ENCODE measurements at places on chromosomes 3 and 15.

DNA sequence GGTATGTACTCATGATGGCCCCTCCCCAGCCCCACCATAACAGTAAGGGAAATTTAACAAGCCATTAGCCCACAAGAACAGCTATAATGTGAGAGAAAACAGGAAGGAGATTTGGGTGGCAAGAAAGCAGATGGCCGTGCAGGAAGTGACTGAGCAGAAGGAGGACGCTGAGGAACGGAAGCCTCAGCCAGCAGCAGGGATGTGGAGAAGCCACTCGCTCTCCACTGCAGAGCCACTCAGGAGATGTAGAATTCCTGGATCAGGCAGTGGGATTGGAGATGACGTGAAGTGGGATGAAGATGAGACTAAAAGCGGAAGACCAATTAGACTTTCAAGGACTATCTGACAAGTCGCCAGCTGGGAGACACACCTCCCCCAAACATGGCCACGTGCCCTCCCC lies 31.2 kb downstream of the PRR23E start:
- no peak for DNase-seq

DNA sequence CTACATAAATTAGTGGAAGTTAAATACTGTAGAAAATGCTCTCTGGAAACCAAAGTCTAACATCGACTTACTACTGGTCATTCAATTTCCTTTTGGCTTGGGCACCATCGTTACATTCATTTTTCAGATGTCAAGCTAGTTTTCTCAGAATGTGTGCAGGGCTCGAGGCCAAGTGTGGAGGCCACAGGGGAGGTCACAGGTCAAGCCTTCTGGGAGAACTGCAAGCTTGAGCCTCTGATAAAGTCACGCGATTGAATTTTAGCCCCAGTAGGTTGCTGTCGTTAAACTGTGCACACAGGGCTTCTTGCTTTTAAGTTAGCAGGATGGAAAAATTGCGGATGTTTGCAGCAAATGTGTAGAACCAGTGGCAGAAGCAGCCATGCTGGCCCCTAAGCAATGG lies 182.2 kb downstream of the APBA2 start:
- no peak for DNase-seq

GRCh38 chr3:191217301-191217700 lies 18.3 kb downstream of the OSTN start:
- no peak for DNase-seq

DNA sequence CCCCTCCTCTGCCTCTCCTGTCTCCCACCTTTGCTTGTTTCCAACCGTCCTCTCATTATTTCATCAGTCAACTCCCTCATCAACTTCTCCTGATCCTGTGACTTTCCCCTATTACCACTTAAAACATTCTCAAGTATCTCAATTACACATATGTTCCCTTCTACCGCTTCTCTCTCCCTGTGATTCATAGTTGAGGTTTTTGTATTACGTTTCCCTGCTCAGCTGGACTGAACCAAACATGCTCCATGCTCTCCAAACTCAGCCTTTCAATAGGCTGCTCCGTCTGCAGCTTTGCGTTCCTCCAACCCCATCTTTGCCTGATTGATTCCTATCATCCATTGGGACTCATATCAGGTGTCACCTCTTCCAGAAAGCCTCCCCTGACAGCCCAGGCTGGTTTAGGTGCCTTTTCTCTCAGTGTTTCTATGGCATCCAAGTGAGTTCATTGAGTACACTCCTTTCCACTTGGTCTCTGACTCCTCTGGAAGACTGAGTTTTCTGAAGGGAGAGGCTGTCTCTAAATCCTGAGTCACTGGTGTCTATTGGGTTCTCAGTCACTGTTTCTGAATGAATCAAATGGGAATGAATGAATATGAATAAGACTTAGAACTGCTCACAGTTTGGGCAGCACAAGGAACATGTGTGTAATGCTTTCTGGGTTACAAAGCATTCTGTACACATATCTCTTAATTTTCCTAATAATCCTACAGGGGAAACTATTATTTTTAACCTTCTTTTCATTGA lies 56.4 kb downstream of the PLD1 start:
- DNase-seq: peak; percentile 15

DNA sequence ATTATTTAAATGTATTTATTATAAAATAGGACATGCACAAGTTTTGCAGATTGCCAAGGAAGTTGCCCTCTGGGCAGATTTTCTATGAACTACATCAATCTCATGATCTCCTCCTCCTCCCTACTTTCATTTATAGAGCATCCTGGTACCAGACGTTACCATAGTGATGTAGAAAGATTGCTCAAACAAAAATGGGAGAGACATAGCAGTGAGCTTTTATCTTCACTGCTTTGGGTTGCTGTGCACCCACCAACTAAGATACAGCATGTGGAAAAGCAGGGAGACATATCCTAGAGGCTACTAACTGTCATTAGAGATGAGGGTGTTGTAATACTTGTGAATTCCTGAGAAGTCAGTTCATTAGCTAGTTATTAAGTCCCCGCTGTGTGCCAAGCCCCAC lies 137.5 kb upstream of the BFSP2 start:
- no peak for DNase-seq

GRCh38 chr3:69948246-69948862 lies 51.2 kb upstream of the SAMMSON start:
- DNase-seq: no peak

DNA sequence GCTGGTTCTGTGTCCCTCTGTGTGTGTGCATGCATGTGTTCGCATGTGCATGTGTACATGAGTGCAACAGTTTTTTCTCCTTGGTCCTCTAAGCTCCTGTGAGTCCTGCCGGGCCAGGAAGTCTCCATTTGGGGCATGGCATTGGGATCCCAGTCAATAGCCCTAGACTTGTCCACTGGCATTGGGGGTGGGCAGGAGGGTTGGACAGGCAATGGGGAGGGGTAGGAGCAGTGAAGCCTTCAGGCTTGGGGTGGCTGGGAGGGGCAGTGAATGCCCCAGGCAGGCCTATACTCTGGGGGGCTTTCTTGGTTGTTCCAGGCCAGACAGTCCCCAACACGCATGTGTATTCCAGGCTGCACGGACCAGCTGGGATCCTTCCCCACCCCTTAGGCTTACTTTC lies 15.6 kb upstream of the C15orf39 start:
- DNase-seq: no peak
